ENCODE measurements at places on chromosomes 16 and 17.

DNA sequence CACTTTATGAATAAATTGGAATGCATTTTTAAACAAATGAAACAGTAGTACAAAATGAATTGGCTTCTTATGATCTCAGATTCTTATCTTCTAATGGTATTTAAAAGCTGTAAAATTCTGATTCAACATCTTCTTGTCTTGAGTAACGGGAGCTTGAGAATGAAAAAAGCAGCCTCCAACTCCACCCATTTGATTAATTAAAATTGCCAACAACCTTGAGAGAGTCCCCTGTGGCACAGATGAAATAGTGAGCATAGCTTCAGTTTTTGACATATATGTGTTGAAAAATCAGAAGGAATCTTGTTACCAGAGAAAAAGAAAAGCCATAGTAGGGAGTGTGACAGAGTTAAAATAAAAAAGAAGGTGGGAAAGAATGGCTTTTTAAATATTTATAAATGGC is 1426.1 kb upstream of the CDH8 start:
- no peak for DNase-seq

DNA sequence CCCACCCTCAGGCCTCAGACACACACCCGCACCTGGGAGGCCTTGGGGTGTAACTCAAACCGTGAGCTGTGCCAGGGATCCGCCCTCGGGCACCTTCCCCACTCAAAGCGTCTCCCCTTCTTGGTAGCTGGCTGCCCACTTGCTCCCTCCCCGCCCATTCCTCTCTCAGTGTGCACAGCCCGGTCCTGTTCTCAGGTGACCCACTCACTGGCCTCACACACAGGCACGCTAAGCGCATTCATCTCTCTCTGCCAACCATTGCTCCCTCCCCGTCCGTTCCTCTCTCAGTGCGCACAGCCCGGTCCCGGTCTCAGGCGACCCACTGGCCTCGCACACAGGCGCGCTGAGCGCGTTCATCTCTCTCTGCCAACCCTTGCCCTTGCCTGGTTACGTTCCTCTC is 20.8 kb downstream of the WDR45B start:
- no peak for DNase-seq

DNA sequence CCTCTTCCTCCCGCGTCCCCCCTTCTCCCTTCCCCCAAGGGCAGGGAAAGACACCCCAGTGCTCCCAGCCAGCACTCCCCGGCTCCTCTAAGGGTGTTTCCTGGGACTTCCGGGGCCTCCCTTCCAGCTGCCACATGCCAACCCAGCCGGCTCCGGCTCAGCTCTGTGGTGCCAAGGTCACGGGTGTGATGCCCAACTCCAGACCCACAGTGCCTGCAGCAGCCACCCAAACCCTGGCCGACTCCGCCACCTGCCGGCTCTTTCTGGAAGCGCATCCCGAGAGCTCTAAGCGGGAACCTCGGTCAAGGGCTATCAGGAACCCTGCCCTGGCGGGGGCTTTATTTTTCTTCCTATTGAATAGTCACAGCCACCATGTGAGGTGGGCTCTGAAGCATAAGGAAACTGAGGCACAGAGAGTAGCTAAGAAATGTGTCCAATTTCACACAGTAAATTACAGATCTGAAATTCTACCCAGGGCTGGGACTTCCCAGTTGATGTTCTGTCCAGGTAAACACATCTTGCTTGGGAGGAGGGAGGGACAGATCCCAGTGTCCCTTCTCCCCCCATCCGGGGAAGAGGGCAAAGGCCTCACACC is 3.3 kb upstream of the PPP1R1B start:
- DNase-seq: peak; percentile 59

- DNase-seq: no peak
Measured at GRCh38 chr16:60061396-60061795, 1327.3 kb upstream of the GOT2 start.

DNA sequence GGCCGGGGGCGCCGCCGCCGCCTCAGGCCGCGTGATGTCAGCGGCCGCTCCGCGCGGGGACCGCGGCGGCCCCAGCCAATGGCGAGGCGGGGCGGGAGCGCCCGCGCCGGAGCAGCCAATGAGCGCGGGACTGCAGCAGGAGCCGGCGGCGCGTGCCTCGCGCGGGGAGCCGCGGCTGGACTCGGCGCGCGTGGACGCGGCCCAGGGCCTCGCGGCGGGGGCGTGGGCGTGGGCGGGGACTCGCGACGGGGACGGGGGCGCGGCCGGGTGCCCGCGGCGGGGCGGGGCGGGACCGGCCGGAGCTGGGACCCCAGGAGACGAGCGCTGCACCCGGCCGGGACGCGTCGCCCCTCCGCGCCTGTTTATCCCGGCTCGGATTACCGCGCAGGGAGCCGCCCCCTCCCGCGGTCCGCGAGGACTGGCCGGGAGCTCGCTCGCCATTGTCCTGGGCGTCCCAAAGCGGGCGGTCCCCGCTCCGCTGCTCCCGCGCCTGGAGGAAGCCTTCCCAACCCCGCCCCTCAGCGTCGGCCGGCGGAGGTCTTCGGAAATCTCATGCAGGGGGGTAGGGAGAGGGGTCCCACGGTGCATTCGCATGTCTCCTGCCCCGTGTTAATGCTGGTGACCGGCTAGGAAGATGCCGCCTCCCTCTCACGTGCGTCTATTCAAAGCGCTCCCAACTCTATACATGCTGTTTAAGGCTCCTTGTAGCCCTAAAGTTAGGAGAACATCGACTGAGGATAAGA is at the start of gene RNF157:
TSS of gene RNF157 (minus strand) at position 33 of the 743 bp plus-strand sequence. CDS start 253 bp downstream, outside the sequence.
- DNase-seq: no peak

DNA sequence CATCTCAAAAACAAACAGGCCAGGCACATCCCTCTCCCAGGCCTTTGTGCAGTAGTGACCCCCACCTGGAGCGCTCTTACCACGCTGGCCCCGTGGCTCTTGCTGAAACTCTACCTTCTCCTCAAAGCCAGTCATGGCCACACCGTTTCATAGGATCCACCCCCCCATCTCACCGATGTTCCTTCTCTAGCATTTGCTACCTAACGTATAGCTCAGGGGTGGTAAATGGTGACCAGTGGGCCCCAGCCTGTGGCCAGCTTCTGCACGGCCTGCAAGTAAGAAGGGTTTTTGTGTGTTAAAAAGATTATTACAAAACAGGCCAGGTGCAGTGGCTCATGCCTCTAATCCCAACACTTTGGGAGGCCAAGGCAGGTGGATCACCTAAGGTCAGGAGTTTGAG is 43.8 kb downstream of the RMI2 start:
- DNase-seq: no peak
